ENCODE measurements at places on chromosomes 7 and 10.

- DNase-seq: no peak
Observed at GRCh38 chr10:6721480-6721879, 141.4 kb upstream of the PRKCQ start.

DNA sequence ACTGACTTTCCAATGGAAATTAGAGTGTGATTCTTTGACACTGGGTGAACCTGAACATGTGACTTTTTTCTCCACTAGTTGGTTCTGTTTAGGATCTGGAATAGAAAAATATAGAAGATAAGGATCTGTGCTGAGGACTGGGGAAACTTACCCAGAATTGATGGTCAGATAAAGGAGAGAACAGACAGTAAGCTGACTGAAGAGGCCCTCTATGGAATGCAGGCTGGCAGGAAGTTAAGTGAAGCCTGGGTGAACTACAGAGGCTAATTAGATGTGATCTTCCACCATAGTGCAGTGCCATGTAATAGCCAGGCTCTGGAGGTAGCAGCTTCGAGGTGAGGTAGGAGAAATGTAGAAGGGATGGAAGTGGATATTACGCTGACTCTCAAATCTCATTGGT lies 455.3 kb downstream of the PLXDC2 start:
- no peak for DNase-seq

DNA sequence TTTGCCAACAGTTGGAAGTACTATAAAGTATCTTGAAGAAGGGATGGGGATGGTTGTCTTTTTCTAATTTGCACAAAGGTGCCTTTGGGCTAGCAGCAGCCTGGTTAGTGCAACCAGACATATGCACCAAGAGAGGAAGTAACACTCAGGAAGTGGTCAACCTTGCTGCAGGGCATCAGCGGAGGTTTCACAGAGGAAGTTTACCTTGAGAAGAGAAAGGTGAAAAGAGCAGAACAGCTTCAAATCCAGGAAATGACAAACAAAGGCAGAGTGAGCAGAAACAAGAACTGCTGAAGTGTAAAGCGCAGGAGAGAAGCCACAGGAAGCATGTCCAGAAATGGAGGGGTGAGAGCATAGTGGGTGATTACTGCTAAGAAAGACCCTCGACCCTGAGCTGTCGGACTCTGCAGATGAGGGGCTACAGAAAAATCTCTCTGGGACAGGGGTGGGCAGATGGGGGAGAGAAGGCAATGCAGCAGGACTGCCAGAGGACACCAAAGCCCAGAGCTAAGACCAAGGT lies 66.9 kb downstream of the STK17A start:
- DNase-seq: peak; percentile 49

DNA sequence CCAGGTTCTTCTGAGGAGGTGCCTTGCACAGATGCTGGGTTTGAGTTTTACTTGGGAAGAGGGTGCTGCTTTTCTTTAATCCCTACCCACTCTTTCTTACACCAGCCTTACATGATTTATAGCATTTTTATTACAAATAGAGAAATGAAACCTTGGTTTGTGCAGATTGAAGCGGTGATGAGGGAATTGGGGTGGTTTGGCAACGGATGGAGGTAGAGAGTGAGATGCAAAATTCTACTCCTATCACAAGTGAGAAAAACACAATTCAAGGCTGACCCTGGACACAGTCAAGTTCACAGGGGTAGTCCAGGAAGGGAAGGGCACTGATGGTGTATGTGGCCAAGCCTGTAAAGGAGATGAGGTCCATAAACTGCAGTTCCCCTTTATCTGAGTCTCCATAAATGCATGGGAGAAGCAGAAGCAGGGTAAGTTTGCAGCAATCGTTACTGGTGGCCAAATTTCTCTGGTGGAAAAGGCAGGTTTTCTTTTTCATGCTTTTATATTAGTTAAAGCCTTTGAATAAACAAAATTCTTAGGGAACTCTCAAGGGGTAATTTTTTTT lies 214.3 kb downstream of the JAZF1 start:
- DNase-seq: no peak

DNA sequence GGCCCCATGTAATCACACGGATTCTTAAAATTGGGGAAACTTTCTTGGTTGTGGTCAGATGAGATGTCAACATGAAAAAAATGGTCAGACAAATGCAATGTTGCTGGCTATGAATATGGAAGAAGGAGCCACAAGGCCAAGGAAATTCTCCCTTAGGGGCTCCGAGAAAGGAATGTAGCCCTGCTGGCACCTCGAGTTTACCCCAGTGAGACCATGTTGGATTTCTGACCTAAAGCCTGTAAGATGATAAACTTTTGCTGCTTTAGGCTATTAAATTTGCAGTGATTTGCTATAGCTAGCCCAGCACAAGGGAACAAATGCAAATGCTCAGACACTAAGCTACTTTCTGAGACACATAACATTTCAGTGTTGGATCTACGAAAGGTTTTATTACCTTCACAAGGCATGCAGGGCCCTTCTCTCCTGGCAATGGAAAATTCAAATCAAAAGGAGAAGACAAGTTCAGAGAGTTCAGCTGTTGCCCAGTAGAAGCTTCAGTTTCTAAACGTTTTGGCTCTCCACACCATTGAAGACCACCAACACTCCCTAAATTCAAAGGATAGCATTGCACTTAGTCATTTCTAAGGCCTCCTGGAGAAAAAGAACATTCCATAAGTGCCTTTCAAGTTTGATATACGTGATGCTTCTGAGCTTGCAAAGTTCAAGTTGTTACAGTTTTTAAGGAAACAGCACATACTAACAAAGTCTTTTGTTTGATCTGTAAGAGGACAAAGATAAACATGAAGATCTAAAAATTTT lies 23.4 kb downstream of the MCMBP start:
- DNase-seq: no peak

DNA sequence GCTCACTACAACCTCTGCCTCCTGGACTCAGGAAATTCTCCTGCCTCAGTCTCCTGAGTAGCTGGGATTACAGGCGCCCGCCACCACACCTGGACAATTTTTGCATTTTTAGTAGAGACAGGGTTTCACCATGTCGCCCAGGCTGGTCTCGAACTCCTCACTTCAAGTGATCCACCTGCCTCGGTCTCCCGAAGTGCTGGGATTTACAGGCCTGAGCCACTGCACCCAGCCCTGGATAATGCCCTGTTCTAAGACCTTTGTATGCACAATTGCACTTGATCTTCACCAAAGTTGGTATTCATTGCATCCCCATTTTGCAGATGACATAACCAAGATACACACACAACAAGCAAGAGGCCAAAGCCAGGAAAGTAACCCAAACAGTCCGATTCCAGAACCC lies 97.7 kb upstream of the CARD11 start:
- DNase-seq: no peak

GRCh38 chr7:102047167-102047566 lies 229.7 kb downstream of the CUX1 start:
- no peak for DNase-seq

DNA sequence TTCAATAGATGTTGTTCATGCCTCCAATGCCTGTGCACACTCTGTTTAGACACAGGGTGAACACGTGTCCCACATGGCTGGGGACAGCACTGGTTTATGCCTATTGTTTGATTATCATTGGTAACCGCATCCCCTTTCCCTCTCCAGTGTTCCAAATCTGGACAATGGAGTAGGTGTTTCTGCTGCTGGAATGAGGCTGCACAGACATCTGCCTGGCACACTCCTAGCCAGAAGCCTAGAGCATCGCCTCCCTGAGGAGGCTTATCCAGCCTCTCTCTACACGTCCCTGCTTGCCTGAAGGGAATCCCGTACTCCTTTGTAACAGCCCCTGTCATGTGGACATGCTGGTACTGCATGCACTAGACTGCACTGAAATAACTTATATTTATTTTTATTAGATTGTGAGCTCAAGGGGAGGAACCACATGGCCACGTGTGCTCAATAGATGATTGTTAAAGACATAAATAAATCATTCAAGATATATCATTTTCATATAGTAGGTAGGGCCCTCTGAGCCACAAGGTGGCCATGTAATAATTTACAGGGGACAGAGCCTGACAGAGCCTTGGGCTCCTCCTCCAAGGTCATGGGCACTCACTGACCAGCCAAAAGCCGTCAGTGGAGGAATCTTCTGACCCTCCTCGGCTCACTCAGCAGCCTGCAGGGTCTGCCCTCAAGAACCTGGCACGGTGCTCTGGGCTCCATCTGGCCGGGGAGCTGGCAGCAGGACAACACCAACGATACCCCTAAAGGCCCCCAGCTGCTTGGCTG lies 310.9 kb upstream of the ZNF32 start:
- no peak for DNase-seq

- DNase-seq: no peak
Observed at GRCh38 chr7:33273356-33273755, 144.0 kb downstream of the BBS9 start.

DNA sequence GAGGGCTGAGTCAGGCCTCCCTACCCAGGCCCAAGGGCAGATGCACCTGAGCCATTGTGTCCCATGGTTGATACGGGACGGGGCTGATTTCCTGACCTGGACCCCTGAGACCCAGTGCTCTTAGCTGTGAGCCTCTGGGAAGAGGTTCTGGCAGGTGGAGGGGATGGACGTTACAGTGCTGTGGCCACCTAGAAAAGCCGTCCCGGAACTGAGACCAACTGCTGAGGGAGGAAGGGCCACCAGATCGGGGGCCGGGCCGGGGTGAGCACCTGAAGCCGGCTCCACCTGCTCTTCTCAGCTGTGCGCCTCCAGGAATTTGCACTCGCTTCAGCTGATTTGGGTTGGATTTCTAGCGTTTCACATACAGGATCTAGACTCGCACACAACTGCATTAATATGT lies 35.4 kb downstream of the CHST12 start:
- no peak for DNase-seq

Measured in stimulated activated CD4-positive, alpha-beta T cell treated with anti-CD3 and anti-CD28 coated beads, Interleukin-2, amount 100 ng/mL, for 24 hours (primary cell).